ENCODE measurements at places on chromosomes 5 and 9.

- DNase-seq, result no peak
Observed at GRCh38 chr5:14272548-14273205, 129.5 kb downstream of the TRIO start.

DNA sequence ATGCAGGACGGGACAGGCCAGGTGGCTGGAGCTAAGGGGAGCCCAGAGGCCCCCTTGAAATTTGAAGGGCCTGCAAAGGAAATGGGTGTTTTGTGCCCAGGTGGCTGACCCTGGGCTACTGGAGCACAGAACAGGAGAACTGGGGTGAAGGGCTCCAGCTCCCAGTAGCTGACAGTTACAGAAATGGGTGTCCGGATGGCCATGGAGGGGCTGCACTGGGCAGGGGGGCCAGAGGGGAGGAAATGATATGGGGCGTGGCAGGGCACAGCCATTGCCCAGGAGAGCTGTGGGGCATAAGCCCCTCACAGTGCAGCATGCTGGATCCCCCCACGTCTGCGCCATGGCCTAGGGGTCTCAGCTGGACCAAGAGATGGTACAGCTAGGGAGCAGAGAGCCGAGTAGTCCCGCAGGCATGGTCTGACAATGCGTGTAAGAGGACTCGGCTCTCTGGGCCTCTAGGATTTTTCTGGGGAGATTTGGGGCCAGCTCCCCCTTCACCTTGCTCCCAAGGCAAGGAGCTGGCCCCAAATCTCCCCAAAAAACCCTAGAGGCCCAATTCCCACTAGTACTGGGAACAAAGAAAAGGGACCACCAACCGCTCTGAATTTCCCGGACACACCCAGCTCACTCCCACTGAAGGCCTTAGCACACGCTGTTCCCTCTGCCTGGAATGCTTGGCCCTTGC lies 7.9 kb upstream of the CARD19 start:
- no peak for DNase-seq

- no peak for DNase-seq
Observed at GRCh38 chr5:59423021-59423420, 470.5 kb downstream of the PDE4D start.

DNA sequence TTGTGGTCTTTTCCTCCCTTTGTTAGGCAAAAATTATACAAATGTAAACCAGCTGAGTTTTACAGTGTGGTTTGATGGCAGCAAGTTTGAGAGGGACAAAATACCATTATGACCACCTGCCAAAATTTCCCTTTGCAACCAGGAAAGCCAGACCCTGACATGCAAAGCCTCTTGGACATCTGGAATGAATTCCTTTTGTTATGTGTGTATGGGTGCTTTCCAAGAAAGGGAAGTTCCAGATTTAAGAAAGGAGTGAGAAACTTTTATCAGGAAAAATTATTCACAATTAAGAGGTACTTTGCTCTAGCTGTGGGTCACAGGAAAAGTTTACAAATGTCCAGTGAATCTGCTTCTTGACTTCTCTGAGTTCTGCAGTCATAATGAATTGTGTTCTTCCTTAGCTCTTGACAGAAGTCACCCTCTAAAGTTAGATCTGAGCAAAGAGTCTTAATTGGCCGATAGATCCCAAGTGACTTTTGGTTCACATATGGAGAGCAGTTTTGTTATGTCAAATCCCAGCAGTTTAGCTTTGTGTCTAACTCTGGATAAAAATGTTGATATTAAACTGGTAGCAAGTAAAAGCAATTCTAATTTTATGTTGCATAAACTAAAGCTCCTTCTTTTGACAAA lies 295.9 kb upstream of the ZNF608 start:
- no peak for DNase-seq

- no peak for DNase-seq
Observed at GRCh38 chr9:94443032-94443722, 111.7 kb upstream of the PCAT7 start.

DNA sequence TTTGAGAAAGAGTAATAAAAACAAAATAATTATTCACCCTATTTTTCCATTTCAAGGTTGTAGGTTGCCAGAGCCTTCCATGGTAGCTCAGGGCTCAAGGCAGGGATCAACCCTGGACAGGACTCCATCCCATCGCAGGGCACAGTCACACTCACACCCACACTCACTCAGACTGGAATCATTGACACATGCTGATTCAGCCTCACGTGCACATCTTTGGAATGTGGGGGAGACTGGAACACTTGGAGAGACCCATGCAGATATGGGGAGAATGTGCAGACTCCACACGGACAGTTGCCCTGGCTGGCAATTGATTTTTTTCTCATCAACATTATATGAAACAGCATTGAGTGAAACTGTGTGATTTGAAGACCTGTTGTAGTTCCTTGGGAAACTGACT lies 234.1 kb downstream of the ADGRV1 start:
- no peak for DNase-seq

DNA sequence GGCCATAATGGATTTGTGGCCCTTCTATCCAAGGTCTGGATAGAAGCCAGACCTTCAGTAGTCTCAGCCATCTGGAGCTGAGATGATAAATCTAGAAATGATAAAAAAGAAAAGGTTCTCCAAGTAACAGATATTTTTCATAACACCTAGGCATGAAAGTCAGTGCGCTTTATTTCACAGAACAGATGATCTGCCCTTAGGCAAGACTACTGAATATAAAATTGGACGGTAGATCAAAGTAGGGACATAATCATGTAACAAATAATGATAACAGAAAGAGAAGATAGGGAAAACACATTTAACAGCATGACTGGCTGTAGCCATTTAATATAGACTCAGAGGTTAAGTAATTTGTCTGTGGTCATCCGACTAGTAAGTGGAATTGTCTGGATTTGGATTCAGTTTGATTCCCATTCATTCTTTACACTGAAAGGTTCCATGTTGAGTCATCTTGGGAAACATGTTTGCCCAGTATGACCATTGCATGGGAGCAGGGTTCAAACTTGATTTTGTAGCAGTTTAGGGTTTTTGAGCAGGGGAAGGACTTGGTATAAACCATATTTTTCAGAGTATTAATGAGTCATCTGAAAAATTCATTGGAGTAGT lies 4.1 kb upstream of the CAVIN4 start:
- no peak for DNase-seq

DNA sequence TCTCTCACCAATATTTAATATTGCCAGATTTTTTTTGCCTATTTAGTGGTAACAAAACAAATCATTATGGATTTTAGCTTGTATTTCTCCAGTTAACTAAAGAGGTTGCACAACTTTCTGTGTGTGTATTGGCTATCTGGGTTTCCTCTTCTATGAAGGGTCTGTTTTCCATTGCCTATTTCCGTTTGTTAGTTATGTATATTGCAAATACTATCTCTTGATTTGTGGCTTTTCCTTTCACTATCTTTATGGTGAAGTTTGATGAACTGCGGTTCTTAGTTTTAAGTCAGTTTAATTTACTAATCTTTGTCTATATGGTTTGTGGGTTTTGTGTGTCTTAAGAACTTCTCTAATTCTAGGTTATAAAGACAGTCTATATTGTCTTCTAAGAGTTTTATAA lies 136.3 kb downstream of the CEP120 start:
- no peak for DNase-seq

DNA sequence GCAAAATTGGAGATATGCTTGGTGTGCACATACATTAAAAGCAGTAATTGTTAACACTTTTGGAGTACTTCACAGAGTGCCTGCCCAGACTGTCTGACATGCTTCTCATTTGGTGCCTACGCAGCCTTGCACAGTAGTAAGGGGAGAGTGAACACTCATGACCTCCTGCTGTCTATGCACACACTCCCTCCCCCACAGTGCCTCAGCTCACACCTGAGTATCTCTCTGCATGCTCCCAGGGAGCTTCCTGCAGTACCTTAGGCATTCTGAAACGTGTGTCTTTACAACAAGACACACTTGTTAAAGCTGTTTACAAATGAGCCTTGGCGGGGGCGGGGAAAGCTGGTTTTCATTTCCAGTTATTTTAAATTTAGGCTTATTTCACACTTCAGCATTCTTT lies 18.0 kb downstream of the MAP3K1 start:
- DNase-seq, result peak; percentile 69

DNA sequence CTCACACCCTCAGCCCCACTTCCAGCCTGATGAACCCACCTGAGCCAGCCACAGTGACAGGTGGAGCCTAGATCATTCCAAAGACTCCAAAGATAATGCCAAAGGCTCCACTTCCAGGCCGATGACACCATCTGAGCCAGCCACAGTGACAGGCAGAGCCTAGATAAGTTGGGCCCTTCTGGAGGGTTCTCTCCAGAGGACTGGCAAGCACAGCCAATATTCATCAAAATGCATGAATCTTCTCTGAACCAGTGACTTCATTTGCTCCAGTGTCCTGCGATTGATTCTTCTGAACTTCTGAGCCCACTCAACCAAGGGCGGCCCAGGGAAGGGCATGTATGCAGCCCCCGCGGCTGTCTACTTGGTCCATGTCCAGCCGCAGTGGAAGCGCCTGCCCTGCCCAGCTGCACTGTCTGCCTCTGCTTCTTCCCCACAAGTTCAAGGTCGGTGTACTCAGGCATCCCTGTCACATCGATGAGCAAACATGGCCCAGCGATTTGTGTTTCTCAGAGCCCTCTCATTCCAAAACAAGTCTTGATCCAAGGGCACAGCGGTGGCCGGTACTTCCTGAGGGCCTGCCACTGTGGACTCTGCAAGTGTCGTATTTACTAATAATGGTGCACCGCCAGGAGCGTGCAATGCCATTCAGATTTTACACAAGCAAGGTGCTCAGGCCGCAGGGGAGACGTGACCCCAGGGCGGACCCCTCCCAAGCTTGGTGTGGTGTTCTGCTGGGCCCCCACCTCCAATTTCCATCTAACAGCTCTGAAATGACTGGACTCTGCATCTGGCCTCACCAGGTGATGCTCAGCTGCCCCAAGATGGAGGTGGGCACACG lies 107.0 kb downstream of the VAV2 start:
- DNase-seq, result no peak

DNA sequence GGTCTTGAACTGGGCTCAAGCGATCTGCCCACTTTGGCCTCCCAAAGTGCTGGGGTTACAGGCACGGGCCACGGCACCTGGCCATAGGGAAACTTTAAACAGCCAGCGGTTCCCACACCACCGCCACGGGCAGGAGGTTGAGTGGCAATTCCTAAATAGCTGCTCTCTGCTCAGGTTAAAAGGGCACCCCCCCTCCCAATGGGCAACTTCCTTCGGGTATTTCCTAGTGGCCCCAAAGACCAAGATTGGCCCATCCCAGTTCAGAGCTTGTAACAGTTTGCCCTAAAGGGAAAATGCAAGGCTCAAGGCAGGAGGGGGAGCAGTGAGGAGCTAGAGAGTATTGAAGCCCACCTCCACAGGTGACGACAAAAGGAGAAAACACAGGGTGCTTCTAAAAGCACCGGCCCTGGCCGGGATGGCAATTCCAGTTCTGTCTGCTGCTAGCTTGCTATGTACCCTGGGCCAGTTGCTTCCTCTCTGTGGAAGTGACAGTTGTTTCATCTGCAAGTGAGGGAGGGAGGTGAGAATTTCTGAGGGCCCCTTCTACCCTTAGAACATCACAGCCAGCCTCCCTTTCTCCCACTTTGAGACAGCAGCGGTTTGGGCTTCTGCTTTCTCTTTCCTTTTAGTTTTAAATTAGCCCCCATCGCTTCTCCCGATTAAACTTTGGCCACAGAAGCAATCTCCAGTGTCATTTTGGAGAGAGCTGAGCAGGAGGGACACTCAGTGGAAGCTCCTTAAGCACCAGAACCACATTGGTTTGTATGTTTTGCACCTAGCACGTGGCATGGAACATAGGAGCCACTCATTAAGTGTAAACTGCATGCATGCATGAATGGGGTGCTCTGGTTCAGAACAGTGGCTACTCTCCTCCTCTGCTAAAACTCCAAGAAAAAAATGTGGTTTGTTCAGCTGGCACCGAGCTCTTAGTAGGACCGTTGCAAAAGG lies 17.3 kb upstream of the TNIP1 start:
- peak; percentile 71 for DNase-seq

GRCh38 chr5:88399561-88399960 lies 130.9 kb upstream of the TMEM161B start:
- DNase-seq, result no peak

DNA sequence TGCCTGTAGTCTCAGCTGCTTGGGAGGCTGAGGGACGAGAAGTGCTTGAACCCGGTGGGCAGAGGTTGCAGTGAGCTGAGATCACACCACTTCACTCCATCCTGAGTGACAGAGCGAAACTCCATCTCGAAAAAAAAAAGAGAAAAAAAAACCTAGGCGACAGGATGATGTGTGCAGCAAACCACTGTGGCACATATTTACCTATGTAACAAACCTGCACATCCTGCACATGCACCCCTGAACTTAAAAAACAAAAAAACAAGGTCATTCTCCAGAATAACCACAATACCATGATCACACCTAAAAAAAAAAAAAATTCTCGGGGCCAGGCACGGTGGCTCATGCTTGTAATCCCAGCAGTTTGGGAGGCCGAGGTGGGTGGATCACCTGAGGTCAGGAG lies 7.5 kb upstream of the DOLPP1 start:
- no peak for DNase-seq

DNA sequence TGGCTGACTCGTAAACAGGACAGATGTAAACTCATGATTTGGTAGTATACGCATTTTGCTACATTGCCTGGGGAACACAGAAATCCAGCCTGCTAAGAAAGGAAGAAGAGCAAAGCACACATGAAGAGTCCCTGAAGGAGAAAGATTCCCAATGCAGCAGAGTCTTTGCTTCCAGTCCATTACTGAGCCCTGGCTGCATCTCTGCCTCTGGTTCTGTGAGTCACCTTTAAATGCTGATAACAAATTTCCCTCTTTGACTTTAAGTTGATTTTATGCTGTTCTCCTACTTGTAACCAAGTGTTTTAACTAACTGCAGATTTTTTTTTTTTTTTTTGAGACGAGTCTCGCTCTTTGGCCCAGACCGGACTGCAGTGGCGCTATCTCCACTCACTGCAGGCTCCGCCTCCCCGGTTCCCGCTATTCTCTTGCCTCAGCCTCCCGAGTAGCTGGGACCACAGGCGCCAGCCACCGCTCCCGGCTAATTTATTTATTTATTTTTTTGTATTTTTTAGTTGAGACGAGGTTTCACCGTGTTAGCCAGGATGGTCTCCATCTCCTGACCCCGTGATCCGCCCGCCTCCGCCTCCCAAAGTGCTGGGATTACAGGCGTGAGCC lies 8.5 kb upstream of the PRXL2C start:
- no peak for DNase-seq

GRCh38 chr9:131603199-131603598 lies 57.9 kb downstream of the PRRT1B start:
- no peak for DNase-seq

DNA sequence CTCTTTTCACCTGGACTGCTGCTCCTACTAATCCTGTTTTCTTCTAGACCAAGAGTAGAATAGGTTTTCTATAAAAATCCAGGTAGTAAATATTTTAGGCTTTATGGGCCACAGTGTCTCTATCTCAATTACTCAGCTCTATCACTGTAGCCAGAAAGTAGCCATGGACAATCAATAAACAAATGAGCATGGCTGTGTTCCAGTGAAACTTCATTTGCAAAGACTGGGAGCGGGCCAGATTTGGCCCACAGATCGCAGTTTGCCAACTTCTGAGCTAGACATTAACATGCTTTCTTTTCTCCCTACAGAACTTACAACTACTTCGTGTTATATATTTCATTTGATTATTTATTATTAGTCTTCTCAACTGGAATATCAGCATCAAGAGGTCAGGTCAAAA lies 30.2 kb downstream of the BRINP1 start:
- DNase-seq, result no peak

GRCh38 chr5:160071916-160072315 lies 47.3 kb downstream of the PWWP2A start:
- DNase-seq, result no peak

Data from activated CD4-positive, alpha-beta T cell treated with anti-CD3 and anti-CD28 coated beads for 36 hours (primary cell).